ENCODE measurements at places on chromosomes 4 and X.

GRCh38 chrX:136812286-136812685 lies 31.6 kb upstream of the ARHGEF6 start:
- DNase-seq = no peak

- peak; percentile 94 for DNase-seq
These were observed 32.4 kb downstream of the FGFRL1 start for GRCh38 chr4:1043651-1044468.

DNA sequence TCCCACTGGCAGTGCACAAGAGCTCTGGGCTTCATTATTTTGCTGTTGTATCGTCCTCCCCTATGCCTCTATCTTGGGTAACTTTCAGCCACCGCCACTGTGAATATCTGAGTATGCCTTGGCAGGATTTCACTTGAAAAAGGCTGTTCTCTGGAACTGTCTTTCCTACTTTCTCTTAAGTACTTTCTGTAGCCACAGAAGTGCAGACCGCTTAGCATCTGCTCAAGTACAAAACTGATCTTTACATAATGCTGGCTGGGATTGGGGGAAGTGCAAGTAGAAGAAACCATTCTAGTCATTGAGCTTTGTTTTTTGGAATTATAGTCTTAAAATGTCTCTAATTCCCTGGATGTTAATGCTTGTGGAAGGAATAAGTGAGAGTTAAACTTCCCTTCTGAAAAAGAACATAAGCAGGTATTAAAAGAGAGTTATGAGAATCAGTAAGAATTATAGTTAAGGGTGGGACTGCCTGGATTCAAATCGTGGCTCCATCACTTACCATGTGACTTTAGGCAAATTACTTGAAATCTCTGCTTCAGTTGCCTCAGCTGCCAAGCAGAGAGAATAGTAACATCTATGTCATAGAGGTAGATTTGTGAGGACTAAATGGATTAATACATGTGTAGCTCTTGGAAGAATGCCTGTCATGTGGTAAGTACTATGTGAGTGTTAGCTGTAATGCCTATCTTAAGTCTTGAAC lies 77.5 kb downstream of the MID1IP1 start:
- no peak for DNase-seq

DNA sequence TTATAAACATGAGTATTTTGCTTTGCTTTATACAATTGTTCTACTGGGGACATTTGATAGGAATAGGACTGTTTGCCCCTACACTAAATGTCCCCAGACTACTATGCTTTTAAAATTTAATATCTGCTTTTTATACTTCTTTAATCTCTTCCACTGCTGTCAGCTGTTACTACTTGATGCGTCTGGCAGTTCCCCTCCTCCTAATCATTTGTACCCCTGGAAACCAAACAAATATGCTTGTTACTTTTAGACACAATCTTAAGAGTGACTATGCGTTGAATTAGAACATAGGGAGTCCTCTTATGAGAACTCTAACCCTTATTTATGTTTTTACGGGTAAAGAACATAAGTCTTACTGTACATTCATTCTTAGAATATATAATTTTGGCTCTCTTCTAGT lies 145.7 kb downstream of the EDA start:
- DNase-seq = no peak

GRCh38 chr4:17492058-17492741 lies 19.7 kb downstream of the QDPR start:
- no peak for DNase-seq

- DNase-seq = no peak
These were observed 457.4 kb downstream of the IL1RAPL1 start for GRCh38 chrX:29044423-29045184.

- no peak for DNase-seq
These were observed 100.0 kb downstream of the LARP1B start for GRCh38 chr4:128161138-128161537.

DNA sequence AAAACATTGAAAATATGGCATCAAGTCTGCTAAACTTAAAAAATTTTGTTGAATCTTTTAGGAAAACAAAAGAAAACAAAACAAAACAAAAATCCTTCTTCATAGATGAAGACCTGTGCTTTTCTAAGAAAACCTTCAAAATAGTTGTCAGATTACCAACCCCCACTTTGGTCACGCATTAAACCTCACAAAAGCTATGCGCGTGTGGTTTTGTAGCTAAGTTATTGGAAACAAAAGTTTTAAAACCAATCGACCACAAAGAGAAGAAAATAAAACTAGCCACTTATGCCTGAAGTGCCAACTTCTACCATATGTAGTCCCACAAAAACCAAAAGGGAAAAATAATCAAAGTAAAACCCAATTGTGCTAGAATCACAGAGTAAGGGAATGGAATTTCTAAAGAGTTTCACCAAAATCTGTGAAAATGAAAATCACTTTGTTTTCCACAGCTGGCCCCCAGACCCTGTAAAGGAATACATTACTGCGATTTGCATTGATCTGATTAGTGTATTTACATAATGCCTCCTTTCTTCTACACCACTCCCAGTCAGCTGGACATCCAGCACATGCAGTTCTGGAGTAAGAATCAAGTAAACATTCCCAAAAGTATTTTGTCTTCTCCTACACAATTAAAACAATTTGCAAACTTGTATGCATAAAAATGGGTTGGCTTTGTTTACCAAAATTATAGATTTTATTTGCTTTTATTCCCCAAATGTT lies 330.1 kb upstream of the DKK2 start:
- no peak for DNase-seq

DNA sequence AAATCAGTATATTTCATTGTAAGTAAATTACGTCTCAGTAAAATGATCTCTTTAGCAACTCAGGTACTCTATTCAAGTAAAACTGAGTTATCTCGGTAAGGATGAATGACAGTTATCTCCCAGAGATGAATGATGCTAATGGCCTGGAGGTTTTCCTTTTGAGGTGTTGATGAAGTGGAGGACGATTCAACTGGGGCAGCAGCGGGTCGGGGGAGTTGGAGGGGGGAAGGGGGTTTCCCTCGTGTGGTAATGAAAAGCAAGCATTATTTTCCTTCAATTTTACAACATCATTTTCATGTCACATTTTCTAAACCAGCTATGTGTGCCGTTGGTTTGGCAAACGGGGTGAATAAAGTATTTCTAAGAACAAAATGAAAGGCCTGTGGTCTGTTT lies 92.4 kb upstream of the ATXN3L start:
- DNase-seq = no peak

- DNase-seq = no peak
These were observed 8.2 kb downstream of the GSX2 start for GRCh38 chr4:54107951-54108748.

DNA sequence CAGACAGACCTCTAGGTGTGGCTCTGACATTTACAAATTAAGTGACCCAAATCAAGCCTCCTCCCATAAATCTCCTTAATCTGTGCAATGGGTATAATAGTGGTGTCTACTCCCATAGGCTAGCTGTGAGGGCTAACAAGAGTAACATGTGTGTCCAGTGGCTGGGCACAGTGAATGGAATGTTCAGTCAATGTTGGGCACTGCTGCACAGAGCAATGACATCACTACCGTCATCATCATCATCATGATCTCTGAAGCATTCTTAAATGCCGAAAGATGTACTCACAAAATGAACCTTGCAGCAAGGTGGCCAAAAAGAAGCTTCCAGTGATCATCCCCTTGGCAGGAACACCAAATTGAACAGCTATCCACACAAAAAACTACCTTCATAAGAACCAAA lies 43.5 kb downstream of the CHRNA9 start:
- DNase-seq = no peak

- DNase-seq = no peak
These were observed 189.9 kb downstream of the STPG2 start for GRCh38 chr4:97953171-97953941.

- no peak for DNase-seq
These were observed 105.5 kb downstream of the NEK1 start for GRCh38 chr4:169506903-169507302.

- DNase-seq = no peak
These were observed 15.9 kb downstream of the TMEM192 start for GRCh38 chr4:165096776-165097175.

GRCh38 chrX:6187256-6187655 lies 41.4 kb downstream of the NLGN4X start:
- no peak for DNase-seq

GRCh38 chr4:152485726-152486276 lies 50.1 kb downstream of the FBXW7 start:
- no peak for DNase-seq

GRCh38 chr4:118221227-118221800 lies 131.5 kb downstream of the PRSS12 start:
- DNase-seq = no peak

GRCh38 chr4:88276952-88277710 lies 7.2 kb downstream of the PPM1K start:
- DNase-seq = no peak

GRCh38 chr4:183504930-183505610 lies at the start of gene ING2:
Gene ING2 (plus strand): TSS chr4:183505058. CDS start chr4:183505196, 138 bp downstream.
- DNase-seq = peak; percentile 55

- DNase-seq = no peak
These were observed 43.4 kb upstream of the TAF9B start for GRCh38 chrX:78182881-78183280.

- DNase-seq = no peak
These were observed 3.2 kb downstream of the HTRA3 start for GRCh38 chr4:8272472-8273428.

DNA sequence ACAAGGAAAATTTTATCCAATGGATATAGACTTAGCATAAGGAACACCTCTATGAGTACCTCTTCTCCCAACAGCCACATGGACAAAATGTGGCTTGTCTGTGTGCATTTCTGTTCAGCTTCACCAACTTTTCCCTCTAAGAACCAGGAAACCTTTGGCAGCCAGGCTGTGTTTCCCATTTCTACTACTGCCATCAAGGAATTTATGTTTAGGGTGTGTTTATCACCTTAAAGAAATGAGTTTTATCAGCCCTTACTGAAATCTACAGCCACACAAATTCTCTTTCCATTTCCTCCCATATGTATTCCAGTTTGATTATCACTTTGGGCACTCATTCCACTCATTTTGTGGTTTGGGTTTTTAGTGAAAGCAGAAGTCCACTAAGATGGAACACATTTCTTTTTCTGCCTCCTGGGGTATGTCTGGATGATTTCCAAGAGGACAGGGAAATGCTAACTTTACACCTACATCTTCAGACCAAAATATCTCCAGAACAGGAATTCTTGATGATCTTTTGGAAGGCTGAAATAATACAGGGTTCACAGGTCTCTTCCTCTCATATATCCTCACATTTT lies 82.6 kb upstream of the MAOA start:
- DNase-seq = no peak

GRCh38 chrX:56797574-56798338 lies 68.7 kb downstream of the NBDY start:
- no peak for DNase-seq

GRCh38 chr4:168723020-168723419 lies 226.2 kb downstream of the PALLD start:
- DNase-seq = no peak

DNA sequence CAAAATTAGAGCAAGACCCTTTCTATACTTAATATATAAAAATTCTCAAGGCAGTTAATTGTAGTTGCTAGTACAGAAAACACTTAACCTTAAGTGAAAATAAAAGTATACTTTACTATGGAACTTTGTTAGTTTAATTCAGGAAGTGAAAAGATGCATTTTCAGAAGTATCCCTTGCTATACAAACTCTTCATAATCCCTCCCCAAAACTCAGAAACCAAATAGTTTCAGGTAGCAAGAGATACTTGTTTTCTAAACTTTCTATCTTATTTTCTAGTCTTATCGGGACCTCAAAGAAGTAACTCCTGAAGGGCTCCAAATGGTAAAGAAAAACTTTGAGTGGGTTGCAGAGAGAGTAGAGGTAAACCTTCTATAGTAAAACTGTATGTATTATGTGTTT lies 14.3 kb downstream of the PAICS start:
- DNase-seq = no peak

GRCh38 chrX:71224098-71224708 lies 1.2 kb downstream of the GJB1 start:
- no peak for DNase-seq

GRCh38 chr4:184684491-184685189 lies 35.1 kb downstream of the PRIMPOL start:
- no peak for DNase-seq

- peak; percentile 15 for DNase-seq
These were observed 759 bp upstream of the TBC1D1 start for GRCh38 chr4:37889849-37890800.

- no peak for DNase-seq
These were observed 102.1 kb downstream of the RELL1 start for GRCh38 chr4:37584071-37584470.

DNA sequence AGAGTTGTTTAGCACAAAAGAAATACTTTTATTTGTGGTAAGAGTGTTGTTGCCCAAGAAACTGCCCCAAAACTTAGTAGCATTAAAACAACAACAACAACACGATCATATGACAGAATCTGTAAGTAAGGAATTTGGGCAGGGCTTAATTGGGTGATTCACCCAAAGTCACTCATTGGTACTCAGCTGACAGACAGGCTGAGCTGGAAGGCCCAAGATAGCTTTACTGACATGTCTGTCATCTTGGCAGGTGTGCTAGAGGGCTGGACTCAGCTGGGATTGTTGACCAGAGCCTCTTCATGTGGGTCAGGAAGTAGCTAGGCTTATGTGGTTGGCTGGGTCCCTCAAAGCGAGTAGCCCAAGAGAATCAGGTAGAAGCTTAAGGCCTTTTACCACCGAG lies 52.3 kb downstream of the KIAA0232 start:
- no peak for DNase-seq

DNA sequence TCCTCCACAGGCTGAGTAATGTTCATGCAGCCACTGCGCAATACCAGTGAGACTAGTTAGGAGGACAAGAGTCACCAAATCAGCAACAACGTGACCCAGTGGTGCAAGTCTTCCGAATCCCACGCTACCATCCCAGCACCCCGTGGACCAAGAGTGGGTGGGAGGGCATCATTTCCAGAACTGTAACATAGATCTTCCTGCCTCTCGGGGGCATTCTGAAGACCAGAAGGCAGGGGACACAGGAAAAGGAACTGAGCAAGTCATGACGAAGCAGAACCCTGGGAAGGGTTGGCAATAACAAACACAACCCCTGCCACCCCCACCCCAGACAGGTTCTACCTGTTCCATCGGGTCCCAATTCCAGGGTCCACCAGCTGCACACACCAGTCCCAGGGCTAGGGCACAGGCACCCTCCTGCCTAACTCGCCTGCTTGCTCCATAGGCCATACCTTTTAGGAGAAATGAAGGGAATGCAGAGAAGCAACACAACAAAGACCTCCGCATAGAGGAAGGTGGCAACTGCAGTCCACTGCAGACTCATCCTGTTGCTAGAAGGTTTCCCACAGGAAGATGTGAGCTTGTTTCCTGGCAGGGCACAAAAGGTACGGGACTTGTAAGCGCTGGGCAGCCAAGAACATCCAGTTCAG lies 1.4 kb downstream of the BCAP31 start:
- peak; percentile 53 for DNase-seq

DNA sequence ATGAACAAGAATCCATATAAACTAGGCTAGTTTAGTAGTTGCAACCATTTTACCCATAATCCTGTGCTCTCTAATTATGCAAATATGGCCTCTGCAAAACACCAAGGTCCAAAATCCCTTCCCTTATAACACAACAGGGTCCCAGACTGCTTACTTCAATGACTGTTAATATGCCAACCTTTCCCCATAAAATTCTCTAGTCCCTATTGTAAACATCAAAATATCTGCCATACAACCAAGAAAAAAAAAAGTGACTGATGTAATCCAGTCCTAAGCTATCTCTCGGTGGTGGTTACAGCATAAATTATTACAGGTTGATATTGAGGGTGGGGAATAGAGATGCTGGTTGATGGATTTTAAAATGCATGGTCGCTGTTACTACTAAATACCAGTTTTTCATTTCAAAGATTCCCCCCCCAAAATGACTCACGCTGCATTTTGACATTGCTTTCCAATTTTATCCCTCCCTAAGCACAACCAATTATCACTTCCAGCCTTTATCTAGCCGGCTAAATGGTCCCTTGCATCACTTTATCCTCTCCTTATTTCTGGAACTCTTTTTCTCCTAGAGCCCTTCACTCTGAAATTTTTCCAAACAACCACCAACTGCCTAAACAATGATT lies 44.8 kb downstream of the TSPAN5 start:
- no peak for DNase-seq
